NCI-H2107 (cell line): ENCODE measurements at places on chromosomes 3 and 15.

- DNase-seq = peak; percentile 99
Measured at GRCh38 chr3:188947401-188948280, 224.1 kb upstream of the TPRG1 start.

- no peak for DNase-seq
Measured at GRCh38 chr3:51389423-51390183, 1.5 kb upstream of the RBM15B start.

GRCh38 chr3:182861348-182861747, 68.0 kb downstream of the ATP11B start:
- DNase-seq = no peak

DNA sequence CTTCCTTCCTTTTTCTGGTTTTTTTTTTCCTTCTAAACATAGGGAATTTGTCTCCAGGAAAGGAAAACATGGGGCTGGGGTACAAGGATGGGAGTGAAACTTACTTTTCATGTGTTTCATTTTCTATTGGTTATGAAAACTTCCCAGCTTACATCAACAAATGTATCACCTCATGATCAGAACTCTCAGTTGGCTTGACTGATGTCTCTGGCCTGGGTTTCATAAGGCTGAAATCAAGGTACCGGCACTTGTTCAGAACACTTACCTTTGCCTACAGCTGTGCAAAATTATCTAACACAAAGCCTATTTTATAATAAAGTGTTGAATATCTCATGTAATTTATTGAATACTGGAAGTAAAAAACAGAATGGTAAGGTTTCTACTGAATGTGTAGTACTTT, 91.8 kb upstream of the STT3B start:
- DNase-seq = no peak

- no peak for DNase-seq
Measured at GRCh38 chr3:30453360-30454039, 152.9 kb upstream of the TGFBR2 start.

GRCh38 chr3:134690226-134690625, 39.4 kb upstream of the KY start:
- DNase-seq = no peak

- DNase-seq = no peak
Measured at GRCh38 chr3:51340013-51340829, 44.9 kb upstream of the MANF start.

- no peak for DNase-seq
Measured at GRCh38 chr15:27336676-27337075, 365.7 kb downstream of the GABRG3 start.
